NCI-H510A (cell line): ENCODE measurements at places on chromosomes 12 and 14.

- DNase-seq: no peak
Observed at GRCh38 chr12:125966641-125967040, 901.4 kb downstream of the AACS start.

- no peak for DNase-seq
Observed at GRCh38 chr12:94266796-94267536, 118.6 kb downstream of the PLXNC1 start.

GRCh38 chr12:59055204-59055860, 135.0 kb upstream of the LRIG3 start:
- DNase-seq: no peak

DNA sequence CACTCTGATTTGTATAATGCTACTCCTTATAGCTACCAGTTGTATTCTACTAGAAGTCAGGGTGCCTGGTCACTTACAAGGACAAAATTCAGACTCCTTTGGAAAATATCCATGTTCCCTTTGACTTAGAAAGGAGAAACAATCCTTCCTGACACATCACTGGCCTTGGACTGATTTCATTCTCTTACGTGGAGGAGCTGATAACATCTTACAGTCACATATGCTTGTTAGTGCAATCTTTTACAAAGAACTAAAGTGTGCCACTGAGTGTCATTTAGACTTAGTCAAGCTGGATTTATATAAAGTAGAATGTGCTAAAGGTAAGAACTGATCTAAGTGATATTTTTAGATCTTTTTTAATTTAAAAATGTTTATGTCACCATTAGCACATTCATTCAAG, 131.0 kb upstream of the TMTC2 start:
- no peak for DNase-seq

GRCh38 chr12:34264110-34264509, 241.8 kb downstream of the ALG10 start:
- no peak for DNase-seq

GRCh38 chr14:99462210-99462609, 18.4 kb downstream of the SETD3 start:
- no peak for DNase-seq

- no peak for DNase-seq
Observed at GRCh38 chr12:20507711-20508110, 139.4 kb downstream of the PDE3A start.

GRCh38 chr14:24875991-24876878, 173.7 kb downstream of the STXBP6 start:
- DNase-seq: no peak

DNA sequence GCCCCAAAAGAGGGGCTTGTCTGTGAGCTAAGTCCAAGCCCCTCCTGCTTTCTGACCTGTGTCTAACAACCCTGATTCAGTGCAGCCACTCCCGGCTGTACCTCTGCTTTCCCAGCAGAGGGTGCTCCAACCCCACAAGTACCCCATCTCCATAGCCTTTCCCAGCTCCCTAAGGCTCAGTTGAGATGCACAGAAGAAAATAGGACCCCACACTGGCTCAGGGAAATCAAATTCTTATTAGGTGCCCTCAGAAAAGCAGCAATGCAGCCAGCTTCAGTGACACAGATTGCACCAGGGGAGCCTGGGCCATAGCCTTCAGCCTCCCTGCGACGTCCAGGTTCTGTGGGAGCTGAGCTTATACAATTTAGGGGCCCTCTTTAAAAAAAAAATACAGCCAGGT, 49.9 kb downstream of the LRRC74A start:
- peak; percentile 37 for DNase-seq

GRCh38 chr14:101781240-101782061, 19.9 kb downstream of the PPP2R5C start:
- DNase-seq: no peak

DNA sequence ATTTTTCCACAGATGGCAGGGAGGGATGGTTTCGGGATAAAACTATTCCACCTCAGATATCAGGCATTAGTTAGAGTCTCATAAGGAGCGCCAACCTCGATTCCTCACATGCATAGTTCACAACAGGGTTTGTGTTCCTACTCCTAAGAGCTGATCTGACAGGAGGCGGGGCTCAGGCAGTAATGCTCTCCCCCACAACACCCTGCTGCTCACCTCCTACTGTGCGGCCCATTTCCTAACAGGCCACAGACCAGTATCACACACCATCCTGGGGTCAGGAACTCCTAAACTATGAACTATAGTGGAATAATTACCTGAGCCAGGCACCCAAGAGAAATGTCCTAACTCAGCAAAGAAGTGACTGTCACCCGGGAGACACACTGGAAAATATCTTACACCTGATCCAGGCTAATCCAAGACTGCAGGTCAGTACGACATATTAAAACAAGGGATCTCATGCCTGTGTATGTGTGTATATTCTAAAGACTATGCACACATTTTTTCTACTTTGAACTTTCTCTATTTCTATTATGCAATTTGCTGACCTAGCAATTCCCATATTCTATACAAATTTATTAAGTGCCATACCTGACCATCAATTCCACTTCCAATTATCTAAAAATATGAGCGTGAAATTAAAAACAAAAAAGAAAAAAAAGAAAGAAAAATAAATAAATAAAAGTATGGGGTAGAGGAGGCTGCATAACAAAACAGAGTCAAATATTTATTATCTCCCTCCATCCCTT, 4.7 kb downstream of the NAA25 start:
- DNase-seq: no peak

DNA sequence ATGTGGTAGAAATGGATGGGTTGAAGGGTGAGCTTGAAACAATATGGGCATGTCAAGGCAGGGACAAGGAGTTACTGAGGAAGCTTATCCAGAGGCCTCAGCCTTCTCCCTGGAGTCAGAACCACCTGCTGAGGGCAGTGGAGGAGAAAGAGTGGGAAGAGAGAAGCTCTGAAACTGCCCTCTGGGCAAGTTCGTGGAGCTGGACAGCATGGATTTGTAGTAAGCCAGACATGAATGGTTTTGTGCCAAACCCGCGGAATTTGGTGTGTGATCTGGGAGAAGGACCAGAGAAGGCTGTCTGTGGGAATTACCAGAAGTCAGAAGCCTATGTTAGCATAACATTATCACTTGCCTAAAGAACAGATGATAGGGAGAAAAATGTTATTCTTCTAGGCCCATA, 164.8 kb downstream of the SLC41A2 start:
- no peak for DNase-seq

- DNase-seq: no peak
Observed at GRCh38 chr12:99121546-99121945, 476.5 kb downstream of the APAF1 start.

GRCh38 chr12:104576980-104577580, 120.3 kb downstream of the CHST11 start:
- DNase-seq: no peak

GRCh38 chr12:122840580-122841513, 5.6 kb downstream of the HIP1R start:
- no peak for DNase-seq

- no peak for DNase-seq
Observed at GRCh38 chr12:111546758-111547383, 52.2 kb downstream of the ATXN2 start.

- no peak for DNase-seq
Observed at GRCh38 chr12:203462-204260, 10.3 kb downstream of the SLC6A12 start.

DNA sequence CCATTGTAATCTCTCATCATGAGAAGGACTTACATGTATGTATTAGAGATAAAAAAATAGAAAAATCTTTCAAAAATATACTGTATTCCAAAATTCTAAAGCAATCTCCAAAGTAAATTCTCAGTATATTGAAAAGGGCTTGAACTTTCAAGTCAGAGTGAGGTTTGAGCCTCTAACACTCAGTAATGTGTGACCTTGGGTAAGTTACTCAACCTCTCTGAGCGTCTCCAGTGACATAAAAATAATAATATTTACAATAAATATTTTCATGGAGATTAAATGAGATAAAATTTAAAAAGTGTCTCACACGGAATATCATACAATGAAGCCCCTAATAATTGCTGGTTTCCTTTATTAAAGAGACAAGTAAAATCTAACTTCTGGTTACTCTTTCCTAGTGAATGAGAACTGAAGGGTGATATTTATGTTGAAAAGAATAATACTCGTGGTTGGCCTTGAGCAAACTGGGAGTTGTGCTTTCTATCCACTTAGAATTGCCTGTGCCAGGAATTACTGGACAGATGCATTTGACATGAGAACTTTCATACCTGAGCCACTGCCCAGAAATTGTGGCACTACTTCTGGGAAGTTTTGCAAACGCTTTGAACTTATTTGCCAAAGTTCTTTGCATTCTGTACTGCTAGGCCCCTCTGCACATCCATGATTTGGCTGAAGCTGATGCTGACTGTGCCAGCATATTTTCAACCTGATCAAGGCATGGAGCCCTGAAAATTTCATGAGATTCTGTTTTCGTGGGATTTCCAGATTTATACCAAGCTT, 933.7 kb downstream of the GALC start:
- no peak for DNase-seq

- DNase-seq: no peak
Observed at GRCh38 chr14:92560106-92560865, 46.7 kb downstream of the RIN3 start.

DNA sequence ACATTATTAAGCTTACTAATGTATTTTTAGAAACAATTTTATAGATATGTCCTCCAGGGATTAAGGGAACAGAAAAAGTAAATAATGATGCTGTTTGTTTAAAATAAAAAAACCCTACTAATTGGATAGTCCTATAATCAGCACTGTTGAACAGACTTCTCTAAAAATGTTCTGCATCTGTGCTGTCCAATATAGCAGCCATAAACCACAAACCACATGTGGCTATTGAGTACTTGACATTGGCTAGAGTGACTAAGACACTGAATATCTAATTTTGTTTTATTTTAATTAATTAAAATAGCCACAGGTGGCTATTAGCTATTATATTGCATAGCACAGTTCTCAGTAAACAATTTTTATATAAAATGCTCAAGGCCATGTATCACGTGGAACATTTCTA, 210.4 kb downstream of the DPY19L2 start:
- no peak for DNase-seq
